Stimulated activated CD4-positive, alpha-beta T cell treated with anti-CD3 and anti-CD28 coated beads, Interleukin-15, amount 100 ng/mL, for 24 hours (primary cell): ENCODE measurements at places on chromosomes 4 and X.

DNA sequence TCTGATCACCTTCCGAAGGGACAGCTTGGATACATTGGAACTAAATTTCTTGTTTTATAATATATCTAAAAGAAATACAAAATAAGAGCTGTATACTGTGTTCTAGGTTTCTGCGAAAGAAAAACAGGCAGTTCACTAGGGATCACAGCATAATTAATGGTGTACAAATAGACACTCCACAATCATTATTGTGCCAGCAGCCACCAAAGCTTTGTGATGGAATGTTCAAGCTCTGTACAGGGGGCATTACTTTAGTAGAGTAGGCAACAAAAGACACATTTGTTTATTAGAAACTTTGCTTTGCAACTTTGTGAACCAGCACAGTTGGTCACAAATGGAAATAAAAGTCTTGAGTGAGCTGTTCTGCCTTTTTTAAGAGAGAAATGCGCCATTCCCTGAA lies 49.3 kb downstream of the SGMS2 start:
- no peak for DNase-seq

- no peak for DNase-seq
Observed at GRCh38 chr4:119632216-119632615, 3.6 kb upstream of the PDE5A start.

- DNase-seq = no peak
Observed at GRCh38 chrX:125287282-125287681, 32.4 kb upstream of the TEX13C start.

DNA sequence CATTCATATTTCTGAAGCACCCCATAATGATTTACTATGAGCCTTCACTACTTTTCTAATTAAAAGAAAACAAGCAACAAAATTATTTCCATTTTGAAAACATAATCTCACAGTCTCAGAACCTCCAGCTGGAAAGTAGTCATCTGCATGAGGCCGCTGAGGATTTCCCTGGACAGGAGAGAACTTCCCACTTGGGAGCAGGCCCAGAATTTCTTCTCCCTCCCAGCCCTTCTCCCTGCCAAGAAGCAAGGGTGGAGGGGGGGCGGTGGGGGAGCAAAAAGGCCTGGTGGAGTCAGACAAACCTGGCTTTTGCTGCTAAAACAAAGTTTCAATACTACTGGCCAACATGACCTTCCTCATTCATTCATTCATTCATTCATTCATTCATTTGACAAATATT lies 167.3 kb downstream of the PJA1 start:
- no peak for DNase-seq

GRCh38 chrX:312621-313331 lies 5.8 kb downstream of the GTPBP6 start:
- DNase-seq = no peak

DNA sequence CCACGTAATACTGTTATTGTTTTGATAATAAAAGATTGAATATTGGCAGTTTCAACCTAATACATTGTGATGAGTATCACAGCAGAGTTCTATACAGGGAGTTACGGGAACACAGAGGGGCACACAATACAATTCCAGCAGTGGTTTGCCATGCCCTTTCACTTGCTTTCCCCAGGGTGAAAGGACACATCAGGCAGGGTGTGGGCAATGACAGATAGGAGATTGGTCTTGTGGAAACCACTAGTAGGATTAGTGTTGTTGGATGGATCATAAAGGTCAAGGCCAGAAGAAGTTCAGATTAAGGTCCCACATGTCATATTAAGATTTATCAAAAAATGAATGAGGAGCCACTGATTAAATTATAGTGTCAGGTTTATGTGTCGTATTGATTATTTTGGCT lies 8.1 kb downstream of the HSD17B11 start:
- no peak for DNase-seq

DNA sequence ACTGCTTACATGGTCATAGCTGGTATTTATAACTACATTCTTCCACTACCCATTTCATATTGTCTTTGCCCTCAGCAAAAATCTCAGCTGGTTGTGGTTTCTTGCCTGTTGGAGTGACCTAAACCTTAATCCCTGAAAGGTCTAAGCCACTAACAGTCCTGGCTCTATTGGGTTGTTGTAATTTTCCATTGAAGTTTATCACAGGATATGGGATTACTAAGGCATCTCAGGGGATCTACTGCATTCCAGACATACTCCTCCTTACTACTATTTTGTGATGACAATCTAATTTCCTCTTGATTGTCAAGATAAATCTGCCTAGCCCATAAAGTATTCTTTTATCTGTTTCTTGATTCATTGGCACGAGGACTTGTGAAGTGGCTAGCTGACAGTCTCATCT lies 6.2 kb upstream of the OSTC start:
- DNase-seq = no peak

DNA sequence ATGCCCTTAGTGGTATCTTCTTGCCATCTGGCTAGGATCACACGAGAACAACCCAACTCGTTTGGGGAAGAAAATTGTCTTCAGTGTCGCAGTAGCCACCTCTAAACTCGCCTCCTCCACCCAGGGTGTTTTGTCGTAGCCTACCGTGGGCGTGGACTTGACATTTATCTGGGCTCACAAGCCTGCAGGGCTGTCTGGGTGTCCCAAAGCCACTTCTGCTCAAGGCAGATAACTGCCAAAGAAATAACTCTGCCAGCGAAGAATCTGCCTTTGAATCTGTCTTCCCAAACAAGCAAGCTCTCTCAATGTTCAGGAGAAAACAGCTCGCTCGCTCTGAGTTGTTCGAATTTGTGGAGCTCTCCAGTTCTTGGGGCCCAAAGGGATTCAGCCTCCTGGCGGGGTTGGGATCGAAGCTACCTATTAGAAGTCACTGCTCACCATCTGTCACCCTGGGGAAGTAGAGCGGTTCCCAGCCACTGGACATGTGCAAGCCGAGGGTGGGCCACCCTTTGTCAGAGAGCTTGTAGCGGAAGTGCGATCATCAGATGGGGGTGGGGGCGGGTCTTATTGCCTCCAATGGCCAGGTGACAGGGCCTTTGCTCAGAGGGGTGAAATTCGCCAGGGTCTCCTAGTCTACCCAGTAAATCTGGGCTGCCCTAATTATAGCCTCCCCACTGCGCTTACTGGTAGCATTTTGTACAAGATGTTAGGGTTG lies 14.8 kb downstream of the BLOC1S4 start:
- no peak for DNase-seq

DNA sequence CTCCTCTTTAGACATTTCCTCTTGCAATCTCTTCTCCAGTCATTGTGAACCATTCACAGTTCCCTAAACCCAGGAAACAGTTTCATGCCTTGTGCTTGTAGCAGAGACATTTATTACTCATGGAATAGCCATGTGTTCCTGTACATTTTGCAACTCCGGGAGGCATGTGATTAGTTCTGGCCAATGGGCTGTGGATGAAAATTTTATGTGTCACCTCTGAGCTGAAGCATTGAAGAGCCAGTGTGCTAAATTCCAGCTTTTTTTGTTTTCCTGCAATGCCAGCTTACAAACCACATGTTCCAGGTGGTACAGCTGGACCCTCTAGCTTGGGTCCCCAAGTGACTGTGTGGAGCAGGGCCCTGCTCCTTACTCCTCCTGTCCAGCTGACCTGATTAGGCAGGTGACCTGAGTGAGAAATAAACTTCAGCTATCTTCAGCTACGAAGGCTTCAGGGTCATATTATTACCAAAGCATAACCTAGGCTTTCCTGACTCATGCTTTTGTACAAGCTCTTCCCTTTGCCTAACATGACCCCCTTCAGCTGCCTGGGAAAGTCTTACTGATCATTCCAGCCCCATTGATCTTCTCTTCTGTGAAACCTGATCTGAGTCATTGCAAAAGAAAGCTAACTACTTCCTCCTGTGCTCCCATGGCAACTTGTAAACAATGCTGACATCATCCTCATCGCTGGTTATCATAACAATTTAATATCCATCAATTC lies 200.4 kb downstream of the PTTG2 start:
- peak; percentile 66 for DNase-seq

DNA sequence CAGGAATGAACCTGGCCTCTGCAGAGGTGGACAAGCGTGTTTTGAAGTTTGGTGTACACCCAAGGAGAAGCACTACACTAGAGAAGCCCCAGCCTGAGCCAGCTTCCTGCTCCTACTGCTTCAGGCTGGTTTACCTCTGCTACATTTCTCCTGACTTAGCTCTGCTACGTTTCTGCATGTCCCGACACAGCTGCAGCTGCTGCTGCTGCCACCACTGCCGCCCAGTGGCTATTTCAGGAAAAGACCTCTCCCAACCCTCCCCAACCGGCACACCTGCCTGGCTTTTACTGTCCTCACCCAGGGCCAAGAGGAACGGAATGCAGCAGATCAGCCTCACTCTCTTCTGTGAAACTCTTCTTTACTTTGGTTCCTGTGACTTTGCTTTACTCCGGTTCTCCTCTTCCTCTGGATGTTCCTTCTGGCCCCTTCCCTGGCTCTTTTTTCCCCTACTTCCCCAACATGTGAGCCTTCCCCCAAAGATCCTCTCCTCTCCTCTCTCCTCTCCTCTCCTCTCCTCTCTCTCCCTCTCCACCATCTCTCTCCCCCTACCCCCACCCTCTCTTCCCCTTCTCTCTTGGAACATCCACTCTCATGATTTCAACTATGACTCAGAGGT lies 3.1 kb upstream of the P2RY4 start:
- peak; percentile 47 for DNase-seq
